Left lobe of liver (tissue), 2 donors: ENCODE measurements at places on chromosomes 11 and 22. TPM values are rescaled to one million over a fixed set of nuclear protein-coding genes. Genes with fewer than 3 reads are reported as not detected.

Gene CAVIN3
- total RNA-seq, result 6.1 TPM

Gene VSIG10L2
- not detected for total RNA-seq

Gene MS4A12
- not detected for total RNA-seq

DNA sequence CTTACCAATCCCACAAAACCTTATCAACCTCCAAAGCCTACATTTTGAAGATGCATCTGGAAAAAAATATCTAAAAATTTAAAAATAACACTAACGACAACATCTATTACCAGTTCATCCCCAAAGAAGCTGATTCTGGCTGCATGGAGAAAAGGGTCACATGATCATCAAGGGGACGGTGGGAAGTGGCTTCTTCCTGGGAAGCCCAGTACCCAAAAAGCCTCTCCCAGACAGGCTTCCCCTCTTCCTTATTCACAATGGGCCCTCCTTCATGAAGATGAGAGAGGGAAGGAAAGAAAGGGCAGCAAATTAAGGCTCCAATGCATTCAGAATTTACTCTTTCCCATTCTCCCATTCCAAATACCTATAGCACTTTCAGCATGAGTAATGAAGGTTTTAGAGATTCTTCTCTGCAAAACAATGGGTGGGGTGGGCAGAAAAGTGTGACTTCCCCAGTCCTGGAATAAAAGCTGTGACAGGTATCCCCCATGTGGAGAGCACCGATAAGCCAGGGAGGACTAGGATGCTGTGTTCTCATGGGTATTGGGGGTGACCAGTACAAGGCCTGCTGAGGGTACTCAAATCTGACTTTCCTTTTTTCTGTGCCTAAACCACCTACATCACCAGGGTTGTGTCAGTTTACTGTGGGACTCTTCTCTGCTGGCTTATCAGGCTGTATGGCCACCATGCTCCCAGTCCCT lies 88.2 kb downstream of the SIK3 start:
- DNase-seq, result no peak

Gene SLC6A5
- not detected for total RNA-seq

GRCh38 chr11:36540998-36541397 lies 26.8 kb upstream of the RAG1 start:
- DNase-seq, result no peak

DNA sequence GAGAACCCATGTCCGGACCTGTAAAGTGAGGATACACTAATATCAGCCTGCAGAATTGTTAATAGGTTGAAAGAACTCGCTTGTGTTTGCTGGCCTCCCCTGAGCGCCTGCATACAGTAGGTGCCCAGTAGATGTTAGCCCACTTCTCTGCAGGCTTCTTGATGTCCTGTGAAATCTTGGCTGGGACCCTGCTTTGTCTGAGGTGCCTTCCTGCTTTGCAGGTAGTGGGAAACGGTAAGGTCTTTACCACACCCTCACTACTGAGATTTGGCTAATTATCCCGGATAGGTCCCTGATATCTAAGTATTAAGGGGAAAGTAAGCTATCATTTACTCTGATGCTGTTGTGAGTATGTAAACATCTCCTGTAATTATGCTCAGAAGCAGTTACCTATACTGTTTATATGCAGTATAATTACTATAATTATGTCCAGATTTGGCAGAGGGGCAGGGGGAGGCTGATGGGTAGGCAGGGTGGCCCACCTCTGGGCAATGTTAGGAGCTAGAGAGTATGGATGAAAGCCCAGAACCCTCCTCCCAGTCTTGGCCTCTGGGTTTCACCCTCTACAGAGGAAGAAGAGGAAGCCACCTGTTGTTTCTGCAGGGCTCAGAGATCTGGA lies 1.2 kb upstream of the ARRB1 start:
- DNase-seq, result no peak

DNA sequence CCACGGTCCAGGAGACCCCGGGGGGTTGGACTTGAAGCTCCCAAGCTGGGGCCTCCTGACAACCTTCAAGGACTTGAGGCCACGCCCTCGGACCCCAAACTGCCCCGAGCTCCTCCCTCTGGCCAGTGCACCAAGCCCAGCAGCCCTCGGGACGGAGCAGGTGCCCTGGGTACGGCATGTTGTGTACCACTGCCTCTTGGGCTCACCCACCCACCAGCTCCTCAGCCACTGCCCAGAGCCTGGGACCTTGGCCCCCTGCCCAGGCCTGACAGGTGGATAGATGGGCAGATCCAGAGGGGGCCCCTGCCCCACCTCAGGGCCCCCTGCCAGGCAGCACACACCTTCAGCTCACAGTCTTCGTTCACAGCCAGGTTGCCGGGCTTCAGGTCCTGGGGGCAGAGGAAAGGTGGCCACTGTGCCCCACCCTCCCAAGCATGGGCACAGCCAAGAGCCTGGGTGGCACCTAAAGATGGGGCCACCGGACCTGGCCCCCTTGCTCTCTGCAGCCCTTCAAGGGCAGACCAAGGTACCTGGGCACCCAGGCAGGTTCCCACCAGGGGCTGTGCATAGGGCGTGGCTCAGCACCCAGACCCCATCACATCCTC lies 5.1 kb downstream of the MAPK12 start:
- DNase-seq, result no peak

Gene FAM118B
- total RNA-seq, result 4.8 TPM

- no peak for DNase-seq
Observed at GRCh38 chr11:96045622-96046456, 121.9 kb upstream of the MTMR2 start.

DNA sequence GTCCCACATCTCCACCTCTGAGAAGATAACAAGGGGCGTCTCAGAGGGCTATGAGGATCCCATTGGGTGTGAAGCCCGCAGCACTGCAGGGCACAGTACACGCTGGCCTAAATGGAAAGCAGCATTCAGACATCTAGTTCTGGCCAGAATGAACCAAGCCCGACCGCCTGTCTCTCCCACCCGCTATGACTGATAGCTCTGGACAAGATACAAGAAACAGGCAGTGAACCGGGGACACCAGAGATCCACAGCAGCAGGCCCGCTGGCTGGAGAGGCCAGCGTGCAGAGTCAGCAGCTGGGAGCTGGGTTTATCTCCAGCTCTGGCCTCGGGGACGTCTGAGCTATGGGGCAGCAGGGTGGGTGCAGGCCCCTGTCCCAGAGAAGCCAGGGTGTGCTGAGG lies 9.6 kb downstream of the CERK start:
- DNase-seq, result no peak

DNA sequence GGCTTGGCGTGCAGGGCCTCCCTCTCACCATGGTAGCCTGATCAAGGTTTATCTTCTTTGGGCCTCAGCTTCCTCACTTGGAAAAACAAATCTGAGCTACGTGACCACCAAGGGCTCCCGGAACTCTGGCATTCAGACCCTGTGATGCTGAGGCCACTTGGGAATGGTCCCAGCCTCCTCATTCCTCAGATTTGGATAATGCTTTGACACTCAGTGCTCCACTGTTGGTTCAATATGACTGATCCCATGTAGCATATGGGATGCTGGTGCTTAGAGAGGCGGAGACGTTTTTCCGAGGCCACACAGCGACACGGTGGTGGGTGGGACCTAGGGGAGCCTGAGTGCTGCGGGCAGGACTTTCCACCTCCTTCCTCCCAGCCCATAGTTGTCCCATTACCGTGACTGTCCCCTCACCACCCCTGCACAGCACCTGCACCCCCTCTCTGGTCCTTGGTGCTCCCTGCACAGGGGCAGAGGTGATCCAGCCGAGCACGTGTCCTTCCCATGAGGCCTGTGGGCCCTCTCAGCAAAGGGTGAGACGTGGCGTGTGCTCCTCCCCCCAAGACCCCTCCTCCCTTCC lies 23.1 kb downstream of the MB start:
- no peak for DNase-seq

Gene EWSR1
- 93.3 TPM for total RNA-seq

DNA sequence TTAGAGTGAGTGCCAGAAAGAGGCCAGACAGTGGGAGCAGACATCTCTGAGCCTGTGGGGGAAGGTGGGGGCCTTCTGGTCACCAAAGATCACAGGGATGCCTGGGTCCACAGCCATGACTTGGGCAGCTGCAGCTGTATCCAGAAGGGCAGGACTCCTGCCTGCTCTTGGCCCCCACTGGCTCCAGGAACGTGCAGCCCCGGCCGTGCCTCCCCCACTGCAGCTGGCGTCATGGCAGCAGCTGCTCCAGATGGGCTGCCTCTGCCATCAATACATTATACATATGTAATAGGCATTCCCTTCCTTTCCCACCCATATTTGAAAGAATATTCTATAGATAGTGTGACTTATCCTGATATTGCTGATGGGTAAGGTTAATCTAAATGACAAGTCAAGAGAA lies 195.5 kb upstream of the SNX19 start:
- no peak for DNase-seq

Gene CHRM1
- not detected for total RNA-seq

Gene RCOR2
- 0.23 TPM for total RNA-seq

Gene FADS3
- 15.0 TPM for total RNA-seq

Gene ME3
- 4.0 TPM for total RNA-seq

DNA sequence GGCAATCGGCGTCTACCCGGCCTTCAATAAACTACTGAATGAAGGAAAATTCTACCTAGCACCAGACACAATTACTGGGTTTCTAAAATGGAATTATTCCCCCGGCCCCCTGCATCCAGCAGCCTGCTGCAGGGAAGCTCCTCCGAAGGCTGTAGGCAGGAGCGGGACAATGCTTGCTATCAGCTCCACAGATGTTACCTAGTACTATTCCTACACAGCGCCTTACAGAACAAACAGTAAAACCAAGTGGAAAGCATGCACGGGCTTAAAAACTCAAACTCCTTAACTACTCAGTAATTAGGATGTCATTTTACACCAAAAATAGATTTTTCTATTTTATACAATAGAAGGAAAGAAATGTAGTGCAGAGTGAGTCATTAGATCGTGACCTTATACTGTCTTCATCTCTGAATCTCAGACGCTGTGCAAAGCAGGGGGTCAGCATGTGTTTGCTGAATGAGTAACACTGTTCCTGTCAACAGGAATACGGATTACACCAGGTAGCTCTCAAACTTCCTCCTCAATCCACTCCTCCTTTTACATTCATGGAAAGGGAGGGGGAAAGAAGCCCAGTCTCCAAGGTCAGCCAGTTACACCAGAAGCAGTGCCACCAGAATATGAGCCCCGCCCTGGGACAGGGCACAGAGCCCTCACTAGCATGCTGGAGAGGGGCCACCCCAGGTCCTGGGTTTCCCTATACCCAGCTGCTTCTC lies 74.9 kb downstream of the PACSIN2 start:
- DNase-seq, result no peak

Gene FOLH1
- 17.9 TPM for total RNA-seq

Gene RASD2
- total RNA-seq, result not detected

DNA sequence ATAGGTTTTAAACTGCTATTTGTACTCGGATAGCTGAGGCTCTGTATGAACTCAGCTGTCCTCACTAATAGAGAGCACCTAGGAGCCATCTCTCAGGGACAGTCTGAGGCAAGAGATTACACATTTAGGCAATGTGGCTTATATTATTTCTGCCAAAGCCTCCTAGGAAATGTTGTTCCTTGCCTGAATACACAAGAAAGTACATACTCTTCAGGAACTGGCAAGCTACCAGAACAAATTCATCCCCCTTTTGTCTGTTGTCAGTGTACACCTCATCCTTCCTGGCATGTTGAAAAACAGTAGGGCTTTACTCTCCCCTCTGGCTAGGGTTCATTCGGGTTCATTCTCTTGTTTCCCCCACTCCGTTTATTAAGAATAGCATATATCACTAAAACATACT lies 615.9 kb upstream of the FAT3 start:
- DNase-seq, result no peak

Gene GP1BB
- 0.75 TPM for total RNA-seq

GRCh38 chr11:96097844-96098421 lies 174.0 kb upstream of the MTMR2 start:
- DNase-seq, result no peak

DNA sequence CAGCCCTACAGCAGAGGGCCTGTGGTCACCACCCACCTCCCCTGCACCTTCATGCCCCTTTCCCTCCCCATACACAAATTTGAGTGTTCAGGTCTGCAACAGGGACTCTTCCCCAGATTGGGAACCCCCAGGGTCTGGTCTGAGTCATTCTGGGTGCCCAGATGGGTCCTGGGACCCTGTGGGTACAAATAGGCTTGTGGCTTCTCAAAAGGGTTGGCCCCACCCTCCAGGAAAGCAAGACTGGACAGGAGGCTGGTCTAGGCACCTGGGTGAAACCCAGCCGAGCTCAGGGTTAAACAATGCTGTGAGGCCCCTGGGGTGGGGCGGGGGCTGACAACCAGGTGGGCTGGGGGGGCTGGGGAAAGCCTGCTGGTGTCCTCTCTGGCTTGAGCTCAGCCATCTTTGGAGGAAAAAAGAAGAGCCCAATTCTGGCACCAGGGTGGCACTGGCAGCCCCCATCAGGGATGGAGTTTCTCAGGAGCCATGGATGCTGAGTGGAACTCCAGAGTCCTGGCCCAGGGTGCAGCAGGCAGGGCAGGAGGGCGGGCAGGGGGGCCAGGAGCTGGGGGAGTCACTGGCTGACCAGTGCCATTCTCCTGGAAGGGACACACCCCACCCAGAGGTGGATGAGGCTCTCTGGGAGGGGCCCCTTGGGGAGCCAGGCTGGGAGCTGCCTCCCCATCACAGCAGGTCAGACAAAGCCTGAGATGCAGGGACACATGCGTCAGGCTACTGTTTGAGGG lies 1.1 kb downstream of the SEPTIN5 start:
- no peak for DNase-seq

DNA sequence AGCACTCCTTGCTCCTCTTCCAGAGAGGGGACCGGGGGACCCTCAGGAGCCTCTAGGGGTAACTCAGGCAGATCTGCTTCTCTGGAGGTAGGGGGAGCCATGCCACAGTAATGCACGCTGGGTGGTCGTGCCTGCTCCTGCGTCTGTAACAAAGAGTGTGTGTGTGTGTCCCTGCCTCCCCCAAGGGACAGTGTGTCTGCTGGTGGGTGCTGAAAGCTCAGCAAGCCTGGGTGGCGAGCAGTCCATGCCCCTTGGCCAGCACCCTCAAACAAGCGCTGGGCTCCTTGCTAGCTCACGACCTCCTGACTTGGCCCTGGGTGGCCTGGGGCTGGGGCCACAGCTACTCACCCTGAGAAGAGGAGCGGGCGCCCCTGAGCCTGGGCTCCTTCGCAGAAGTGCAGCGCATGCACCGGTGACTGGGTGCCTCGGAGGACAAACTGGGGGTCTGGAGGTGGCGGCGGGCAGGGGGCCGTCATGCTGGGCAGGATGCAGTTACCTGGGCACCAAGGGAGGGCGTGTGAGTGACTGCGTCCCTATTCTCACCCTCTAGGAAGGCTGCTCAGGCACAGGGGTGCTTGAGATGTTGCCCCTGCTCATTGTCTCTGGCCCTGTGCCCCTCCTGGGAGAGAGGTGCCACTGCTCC lies 33.7 kb downstream of the GNB1L start:
- DNase-seq, result peak; percentile 44

DNA sequence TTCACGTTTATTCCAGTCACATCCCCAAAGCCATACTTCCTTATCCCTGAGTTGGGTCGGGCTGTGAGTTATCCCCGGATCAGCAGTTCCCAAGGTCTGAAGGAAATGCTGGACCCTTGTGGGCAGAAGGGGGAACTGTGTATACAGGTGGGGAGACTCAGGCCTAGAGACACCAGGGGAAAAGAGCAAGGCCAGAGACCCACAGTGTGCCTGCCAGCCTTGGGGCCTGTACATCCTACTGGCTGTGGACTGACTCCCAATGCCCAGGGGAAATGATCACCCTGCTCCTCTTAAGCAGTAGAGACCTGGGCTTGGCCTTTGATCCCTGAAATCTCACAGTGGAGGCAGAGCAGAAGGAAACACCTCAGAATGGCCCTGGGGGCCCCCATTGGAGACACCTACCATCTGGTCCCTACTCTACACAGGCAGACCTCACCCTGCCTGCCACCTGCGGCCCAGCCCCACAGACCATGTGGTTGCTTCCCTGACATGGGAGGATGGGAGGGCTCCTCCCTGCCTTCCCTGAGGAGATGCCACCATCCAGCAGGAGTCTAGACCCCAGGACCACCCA lies 1.3 kb downstream of the SELENOM start:
- no peak for DNase-seq
